ENCODE measurements at places on chromosomes 11 and 22. TPM values are rescaled to one million over a fixed set of nuclear protein-coding genes. Genes with fewer than 3 reads are reported as not detected.

DNA sequence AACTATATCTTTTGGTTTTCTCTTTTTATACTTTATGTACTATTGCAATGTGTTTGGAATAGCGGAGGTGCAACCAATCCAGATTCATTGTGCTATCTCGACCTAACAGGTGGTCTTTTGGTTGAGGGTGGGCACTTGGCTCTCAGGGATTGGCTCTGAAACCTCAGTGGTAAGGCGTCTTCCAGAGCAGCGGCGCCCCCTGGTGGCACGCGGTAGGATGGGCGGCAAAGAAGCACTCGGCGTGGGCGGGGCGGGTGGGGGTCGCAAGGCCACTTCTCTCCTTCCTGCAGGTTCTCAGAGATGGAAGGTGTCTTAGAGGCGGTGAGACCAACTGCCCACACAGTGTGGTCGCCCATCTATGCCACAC lies 19.2 kb upstream of the PLET1 start:
- peak; percentile 64 for DNase-seq

GRCh38 chr11:106524436-106524835 lies 447.0 kb downstream of the AASDHPPT start:
- DNase-seq: no peak

Gene MS4A13
- total RNA-seq: not detected

- no peak for DNase-seq
These were observed 82.3 kb downstream of the USP35 start for GRCh38 chr11:78270971-78271370.

Gene MEI1
- 0.42 TPM for total RNA-seq

GRCh38 chr11:39102236-39102635 lies 2357.2 kb downstream of the LRRC4C start:
- DNase-seq: no peak

Data from Daoy (cell line).